ENCODE measurements at places on chromosomes 2 and 18. TPM values are rescaled to one million over a fixed set of nuclear protein-coding genes. Genes with fewer than 3 reads are reported as not detected.

The SLC14A1 gene
- 19.4 TPM for total RNA-seq

The MGAT5 gene
- total RNA-seq, result 76.6 TPM

The PNKD gene
- total RNA-seq, result 72.7 TPM

The CNTNAP5 gene
- 63.2 TPM for total RNA-seq

The C2orf80 gene
- total RNA-seq, result 6.4 TPM

The ASB18 gene
- 0.50 TPM for total RNA-seq

The SERPINB11 gene
- not detected for total RNA-seq

DNA sequence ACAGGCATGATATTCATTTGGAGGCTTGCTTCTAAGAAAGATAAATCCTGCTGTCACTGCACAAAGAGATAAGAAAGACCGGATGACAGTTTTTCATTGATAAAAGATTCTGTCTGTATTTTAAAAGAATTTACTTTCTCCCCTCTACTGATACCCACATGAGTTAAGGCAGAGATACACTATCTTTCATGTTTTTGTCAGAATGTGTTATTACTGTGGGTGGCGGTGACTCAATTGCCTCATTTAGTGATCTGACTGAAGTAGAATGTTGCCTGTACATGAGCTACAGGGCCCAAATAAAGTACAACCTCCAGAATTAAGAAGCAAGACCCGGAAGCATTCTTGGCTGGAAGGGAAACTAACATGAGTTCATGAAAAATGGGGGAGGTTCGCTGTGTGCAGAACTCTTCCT, 480.0 kb downstream of the SLC4A3 start:
- no peak for DNase-seq

DNA sequence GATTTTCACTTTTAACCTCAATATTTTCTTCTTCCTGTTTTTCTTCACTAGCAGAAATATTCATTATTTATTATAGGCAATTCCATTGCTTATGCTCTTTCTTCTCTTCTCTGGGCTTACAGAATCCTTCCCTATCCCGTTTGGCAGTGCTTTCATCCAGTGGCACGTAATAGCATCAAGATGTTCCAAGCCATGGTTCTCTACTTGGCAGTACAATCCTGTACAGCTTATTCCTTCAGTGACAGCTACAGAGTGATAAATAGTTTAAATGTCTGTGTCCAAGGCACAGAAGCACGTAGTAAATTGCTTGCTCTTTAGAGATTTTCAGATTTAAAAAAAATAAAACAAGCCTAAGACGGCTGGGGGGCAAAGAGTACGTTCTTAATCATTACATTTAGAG, 1964.3 kb downstream of the SUCLG1 start:
- DNase-seq, result no peak

GRCh38 chr2:33011941-33012340, 65.2 kb downstream of the LTBP1 start:
- DNase-seq, result no peak

DNA sequence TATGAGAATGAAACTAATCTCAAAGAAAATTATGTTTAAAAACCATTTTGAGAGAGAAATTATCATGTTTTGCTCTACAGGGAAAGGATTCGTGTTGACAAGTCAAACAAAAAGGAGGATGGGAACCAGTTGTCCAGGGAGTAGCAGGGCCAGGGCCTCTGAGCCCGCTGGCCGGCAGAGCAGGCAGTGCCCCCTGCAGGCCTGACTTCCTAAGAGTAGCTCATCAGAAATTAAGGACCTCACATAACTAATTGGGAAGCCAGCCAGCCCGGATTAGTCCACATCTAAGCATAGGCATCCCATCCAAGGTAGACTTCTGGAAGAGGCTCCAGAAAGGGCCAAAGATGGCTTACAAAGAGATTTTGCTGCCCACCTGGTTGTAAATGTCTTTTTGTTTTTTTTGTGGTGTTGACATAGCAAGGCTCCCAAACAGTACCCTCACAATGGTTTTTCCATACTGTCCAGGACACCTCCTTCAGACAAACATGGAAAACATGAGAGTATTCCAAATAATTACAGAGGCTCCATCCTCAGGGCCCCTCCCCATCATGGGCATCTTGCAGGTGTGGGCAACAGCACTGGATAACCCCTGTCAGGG, 241.2 kb upstream of the TANK start:
- DNase-seq, result no peak

DNA sequence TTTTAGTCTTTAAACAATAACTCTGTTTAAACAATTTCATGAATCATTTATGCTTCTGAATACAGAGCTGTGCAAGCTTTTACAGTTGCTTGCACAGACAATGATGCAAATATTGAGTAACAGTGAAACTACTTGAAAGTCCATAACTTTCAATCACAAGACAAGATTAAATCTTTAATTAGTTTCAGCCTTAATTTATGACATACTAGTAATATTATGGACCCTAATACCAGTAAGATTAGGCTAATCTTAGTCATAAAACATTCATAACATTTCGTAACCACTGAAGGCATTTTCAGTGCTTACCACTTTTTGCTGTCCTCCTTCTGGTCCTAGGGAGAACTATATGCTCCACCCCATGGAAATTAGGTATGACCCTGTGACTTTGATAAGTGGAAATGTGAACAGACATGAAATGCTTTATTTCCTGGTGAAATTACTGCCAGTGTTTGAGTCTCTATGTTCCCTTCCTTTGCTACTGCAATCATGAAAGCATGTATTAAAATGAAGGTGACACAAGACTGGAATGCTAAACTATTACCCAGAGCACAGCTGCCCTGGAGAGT, 1.8 kb upstream of the COBLL1 start:
- DNase-seq, result no peak

DNA sequence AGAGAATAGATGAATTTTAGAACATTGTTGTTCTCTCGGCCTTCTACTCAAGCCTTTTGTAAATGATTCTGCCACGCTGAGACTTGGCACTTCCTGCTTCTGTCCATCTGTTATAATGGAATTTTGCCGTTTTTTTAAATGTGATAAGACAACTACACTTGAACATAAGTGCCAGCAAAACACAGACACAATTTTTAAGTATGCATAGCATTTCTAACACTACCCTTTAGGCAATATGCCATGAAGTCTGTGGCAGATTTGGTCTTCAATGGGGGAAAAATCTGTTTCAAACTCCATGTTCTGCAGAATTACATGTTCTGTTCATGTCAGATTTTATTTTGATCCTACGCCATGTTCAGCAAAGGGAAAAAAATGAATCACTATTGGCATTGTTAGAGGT, 1170.7 kb upstream of the SLC39A10 start:
- DNase-seq, result no peak

GRCh38 chr18:52150050-52150449, 189.9 kb upstream of the DCC start:
- no peak for DNase-seq

- no peak for DNase-seq
These were observed 69.3 kb upstream of the YWHAQ start for GRCh38 chr2:9700109-9700495.

- DNase-seq, result no peak
These were observed 13.8 kb upstream of the CCDC68 start for GRCh38 chr18:54973046-54973445.

DNA sequence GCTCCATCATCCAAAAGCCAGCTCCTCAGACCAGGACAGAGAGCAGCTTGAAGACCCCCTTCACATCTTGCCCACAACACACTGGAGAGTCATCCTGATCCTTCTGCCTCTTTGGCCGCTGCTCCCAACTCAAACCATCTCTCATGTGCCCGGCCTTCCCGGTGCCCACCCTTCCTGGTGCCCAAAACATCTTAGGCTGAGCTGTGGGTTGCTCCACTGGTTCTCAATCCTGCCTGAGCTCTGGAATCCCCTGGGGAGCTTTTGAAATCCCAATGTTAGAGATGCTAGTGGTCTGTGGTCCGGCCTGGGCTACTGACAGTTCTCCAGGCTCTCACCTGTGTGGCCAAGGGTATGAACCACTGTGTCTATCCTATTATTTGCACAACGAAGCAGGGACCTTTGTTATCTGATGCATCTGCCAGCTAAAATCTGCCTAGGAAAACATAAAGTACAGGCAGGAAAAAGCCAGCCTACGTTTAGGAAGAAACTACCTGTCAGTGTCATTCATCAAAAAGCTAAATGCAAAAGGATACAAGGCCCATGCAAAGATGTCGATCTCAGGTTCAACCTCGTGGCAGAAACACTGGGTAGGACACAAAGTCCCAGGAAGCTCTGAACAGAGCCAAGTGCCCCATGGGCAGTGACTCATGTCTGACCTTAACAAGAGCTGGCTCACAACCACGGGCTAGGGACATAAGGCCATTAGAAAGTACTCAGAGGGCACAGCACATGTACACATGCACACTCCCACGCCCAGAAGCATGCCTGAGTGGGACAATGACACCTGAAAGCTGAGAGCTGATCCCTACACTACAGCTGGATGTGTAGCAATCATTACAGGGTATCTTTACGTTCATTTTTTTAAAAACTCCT, 30.8 kb downstream of the TBC1D8 start:
- no peak for DNase-seq

- no peak for DNase-seq
These were observed 73.1 kb upstream of the RPRM start for GRCh38 chr2:153551698-153552097.

DNA sequence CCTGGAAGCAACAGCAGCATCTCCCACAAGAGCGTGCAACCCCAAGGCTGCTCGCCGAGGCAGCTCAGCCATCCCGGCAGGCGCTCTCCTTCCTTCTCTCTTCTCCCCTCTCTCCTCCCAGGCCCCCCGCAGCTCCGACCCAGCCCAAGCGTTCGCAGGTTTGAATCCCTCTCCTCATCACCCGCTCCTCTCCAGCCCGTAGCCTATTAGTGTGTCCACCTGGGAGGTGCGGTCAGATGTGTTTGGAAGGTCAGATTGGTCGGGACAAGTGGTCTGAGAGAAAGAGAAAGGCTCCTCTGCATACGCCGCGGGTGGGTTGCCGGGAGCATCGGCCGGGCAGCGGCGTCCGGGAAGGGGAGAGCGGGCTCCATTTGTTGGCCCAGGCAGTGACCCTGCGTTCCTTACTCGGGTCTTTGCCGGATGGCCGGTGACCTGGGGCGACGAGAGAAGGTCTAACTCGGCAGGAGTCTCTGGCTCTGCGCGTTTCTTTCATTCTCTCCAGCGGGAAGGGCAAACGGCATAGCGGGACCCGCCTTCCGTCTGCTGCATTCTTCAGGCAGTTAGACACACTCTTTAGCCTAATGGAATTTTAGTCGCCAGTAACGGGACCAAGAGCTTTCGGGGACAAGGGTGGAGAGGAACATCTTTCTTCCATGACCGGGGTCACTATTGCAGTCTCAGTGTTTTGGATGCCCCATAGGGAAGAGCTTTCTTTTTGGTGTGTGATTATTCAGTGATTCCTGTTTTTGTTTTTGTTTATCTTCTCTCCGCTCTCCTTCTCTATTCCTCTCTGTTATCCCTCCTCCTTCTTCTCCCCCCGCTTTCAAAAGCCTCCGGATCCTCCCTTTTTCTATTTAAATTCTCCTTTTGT, 1.1 kb upstream of the TMEFF2 start:
- peak; percentile 72 for DNase-seq

Data from spinal cord (tissue), 10 donors.